ENCODE measurements at places on chromosomes 2 and 18.

DNA sequence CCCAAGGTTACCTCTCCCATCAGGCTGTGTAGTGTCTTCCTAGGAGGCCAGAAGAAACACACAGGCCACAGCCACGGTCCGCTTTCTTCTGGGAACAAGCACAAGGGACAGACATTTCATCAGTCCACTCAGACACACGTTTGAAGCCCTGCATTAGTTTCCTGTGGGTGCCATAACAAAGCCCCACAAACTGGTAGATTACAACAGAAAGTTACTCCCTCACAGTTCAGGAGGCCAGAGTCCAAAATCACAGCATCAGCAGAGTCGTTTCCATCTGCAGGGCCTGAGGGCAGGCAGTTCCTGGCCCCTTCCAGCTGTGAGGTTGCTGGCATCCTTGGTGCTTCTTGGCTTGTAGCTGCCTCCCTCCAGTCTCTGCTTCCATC lies 8.8 kb upstream of the PRLH start:
- no peak for DNase-seq

GRCh38 chr2:201794294-201794693 lies 12.0 kb upstream of the CDK15 start:
- DNase-seq, result no peak

- no peak for DNase-seq
Observed at GRCh38 chr2:119766944-119767343, 7.2 kb downstream of the PTPN4 start.

DNA sequence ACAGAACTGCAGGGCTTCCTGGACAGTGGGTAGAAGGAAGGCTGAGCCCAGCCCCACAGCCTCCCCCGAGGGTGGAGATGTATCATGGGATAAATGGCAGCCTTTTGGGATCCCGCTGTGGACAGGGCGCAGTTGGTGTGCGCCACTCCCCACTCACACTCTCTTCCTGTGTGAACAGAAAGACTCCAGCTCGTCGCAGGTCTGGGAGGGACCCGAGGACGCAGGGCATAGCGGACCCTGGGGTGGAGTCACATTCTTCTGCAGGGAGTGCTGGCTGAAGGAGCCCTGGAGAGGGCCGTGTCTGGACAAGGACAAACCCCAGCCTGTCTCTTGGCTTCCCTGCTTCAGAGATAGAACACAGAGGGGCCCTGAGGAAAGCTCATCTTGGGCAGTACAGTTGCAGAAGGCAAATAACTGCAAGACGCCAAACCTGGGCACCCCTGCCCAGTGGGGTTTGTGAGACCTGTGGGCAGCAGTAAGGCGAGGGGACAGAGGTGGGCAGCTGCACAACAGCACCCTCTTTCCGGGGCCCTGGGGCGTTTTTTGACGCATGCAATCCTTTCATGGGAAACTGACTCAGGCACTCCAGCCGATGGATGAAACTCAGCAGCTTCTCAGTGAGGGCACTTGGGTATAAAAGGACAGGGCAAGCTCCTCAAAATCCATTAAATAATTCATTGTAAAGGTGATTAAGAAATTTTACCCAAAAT lies 101.9 kb downstream of the USP40 start:
- DNase-seq, result no peak

- DNase-seq, result no peak
Observed at GRCh38 chr18:48776641-48777025, 174.1 kb downstream of the SMAD7 start.

- DNase-seq, result no peak
Observed at GRCh38 chr2:191679818-191680600, 2.1 kb downstream of the NABP1 start.

GRCh38 chr2:149787206-149787605 lies 199.6 kb upstream of the MMADHC start:
- no peak for DNase-seq

DNA sequence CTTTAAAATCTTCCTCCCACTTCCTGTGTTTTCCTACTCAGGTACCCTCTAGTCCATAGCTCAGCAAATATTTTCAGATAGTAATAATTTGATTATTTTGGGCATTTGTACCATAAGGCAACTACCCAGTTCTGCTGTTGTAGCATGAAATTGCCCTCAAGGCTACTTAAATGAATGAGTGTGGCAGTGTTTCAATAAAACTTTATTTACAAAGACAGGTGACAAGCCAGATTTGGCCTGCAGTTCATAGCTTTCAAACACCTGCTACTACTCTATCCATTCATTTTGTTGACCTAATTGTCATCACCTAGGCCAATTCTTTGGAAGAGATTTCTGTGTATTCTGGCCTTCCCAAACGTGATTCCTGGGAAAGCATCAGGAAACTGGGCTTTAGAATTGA lies 28.9 kb downstream of the NYAP2 start:
- no peak for DNase-seq

DNA sequence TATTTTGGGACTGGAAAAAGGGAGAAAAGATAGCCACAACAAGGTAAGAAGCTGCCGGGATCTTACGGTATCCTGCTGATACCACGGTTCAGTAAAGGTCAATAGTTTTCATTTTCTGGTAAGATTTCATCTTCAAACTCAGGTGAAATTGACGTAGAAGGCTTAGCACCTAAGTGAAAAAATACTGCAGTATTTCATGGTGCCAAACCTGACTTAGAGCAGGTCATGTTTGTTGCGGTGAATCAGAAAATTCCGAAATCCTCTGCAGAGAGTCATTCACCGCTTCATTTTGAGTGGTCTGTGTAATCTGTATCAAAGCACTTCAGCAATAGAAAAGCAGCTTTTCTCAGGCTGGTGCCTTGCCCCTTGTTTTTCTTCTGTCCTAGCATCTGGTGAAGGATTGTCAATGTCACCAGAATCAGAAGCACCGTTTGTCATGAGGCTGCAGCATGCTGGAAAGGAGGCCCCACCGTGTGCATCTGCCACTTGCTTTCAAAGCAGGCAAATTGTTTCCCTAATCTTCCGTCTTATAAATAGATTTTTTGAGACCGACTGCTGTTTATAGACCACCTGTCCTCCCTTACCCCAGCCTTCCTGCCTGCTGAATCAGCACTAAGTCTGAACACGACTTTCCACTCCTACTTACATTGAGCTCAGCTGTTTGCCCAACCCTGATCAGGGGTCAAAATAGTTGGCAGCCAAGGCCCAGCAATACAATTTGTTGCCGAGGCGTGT lies 156.3 kb downstream of the EML6 start:
- DNase-seq, result no peak

- DNase-seq, result no peak
Observed at GRCh38 chr2:219772697-219773096, 145.3 kb downstream of the SLC4A3 start.

DNA sequence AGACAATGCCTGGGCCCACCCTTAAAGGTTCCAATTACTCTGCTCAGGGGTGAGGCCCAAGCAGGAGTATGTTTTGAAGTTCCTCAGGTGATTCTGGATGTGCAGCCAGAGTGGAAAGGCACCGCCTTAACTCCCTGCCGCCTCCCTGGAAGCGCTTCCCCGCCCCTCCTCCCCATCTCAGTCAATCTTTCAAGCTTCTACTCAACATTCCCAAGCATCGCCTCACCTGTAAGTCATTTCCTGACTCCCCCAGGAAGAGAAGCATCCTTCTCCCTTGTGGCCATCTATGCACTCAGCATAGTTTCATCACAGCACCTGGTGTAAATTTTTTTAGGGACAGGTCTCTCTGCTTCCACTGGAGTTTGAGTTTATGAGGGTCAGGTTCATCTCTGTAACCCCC lies 67.5 kb downstream of the MYL12B start:
- DNase-seq, result no peak

Measured in GOT3 (cell line).